ENCODE measurements at places on chromosomes 4 and X.
A peak's percentile ranks its signal among the peaks of the same experiment; 100 is the strongest.

GRCh38 chrX:7225338-7225737, 77.4 kb upstream of the PUDP start:
- no peak for DNase-seq

GRCh38 chrX:154431341-154431740, 2.9 kb downstream of the ATP6AP1 start:
- DNase-seq: no peak

DNA sequence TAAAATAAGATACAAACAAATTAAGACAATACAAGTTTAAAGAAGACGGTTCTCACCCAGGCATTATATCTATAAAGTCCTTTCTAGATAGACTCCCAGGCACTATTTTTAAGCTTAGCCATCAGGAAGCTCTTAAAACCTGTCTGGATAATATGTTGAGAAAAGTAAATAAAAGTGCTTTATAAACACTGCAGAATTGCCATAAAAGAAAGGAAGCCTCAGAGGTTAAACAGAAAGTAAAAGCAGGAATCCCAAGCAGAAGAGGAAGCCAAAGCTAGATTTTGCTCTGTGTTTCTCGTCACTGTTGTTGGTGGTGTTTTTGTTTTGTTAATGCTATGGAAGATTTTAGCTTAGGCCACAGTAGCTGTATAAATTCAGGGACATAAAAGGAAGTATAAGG, 1267.3 kb downstream of the PCDH19 start:
- DNase-seq: no peak

DNA sequence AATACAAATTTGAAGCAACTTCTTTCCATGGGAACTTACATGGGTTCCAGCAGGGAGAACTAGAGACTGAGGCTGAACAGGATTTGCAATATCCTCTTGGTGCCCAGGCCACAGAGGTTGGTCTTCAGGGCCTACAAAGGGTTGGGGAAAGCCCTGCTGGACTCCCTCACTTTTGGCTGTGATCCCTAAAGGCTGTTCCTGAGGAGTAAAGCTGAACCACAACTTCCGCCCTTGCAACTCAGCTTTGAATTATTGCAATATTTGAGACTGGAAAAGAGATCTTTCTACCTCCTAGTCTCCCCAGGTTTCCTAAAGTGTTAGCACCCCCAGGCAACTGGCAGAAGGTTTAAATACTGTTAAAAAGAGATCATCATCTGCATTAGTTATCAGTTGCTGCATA, 26.9 kb downstream of the DCHS2 start:
- DNase-seq: no peak

GRCh38 chrX:21678048-21678612, 20.0 kb upstream of the KLHL34 start:
- DNase-seq: peak; percentile 4

GRCh38 chr4:61041527-61041926, 158.6 kb upstream of the ADGRL3 start:
- DNase-seq: no peak

GRCh38 chrX:50613846-50614245, 143.2 kb upstream of the DGKK start:
- DNase-seq: peak; percentile 23

DNA sequence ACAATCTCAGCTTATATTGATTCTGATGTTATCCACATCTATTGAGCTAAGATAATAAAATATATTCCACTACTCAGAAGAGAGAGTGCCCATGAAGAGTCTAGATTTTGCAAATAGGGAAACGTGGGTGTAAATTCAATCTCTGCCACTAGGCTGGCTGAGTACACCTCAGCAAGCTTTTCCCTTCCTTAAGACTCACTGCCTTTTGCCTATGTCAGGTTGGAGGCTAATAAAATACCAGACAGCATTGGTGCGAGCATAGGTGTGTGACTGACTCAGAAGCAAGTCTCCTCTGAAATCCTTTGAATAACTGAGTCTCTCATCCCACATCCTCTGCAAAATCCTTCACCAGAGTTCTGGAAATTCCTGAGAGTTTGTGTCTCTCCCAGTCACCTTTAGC, 405.4 kb upstream of the CPEB2 start:
- no peak for DNase-seq

DNA sequence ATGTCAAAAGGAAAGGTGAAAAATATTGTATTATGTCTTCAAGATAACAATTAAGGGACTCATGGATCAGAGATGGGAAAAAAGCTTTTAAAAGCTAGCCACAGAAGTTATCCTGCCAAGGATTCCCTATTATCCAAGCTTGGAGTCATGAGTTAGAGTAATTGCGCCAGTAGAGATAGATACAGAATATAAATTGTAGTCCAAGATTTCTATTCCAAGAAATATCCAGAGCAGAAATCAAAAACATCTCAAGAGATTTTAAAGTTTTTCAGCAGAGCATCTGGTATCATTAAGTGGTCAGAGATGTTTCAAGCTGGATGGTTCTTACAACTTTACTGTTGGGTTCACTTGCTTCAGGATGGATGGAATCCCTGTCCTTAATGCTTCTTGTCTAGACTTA, 186.7 kb downstream of the PCDH18 start:
- no peak for DNase-seq

DNA sequence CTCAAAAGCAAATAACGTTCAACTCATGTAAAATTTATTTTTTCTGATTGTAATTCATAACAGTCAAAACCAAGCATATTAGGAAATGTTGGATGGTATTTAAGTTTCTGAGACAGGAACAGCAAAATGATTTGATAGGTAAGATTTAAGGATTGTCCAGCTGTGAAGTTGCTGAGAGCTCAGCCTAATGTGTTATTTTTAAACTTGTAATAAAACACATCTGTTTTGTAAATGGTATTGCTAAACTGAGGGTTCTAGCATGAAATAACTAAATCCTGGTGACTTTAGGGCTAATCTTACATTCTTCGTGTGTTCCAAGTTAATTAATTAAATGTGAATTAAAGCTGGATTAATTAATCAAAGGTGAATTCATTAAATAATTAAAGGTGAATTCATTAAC, 13.3 kb downstream of the TLR10 start:
- DNase-seq: no peak

DNA sequence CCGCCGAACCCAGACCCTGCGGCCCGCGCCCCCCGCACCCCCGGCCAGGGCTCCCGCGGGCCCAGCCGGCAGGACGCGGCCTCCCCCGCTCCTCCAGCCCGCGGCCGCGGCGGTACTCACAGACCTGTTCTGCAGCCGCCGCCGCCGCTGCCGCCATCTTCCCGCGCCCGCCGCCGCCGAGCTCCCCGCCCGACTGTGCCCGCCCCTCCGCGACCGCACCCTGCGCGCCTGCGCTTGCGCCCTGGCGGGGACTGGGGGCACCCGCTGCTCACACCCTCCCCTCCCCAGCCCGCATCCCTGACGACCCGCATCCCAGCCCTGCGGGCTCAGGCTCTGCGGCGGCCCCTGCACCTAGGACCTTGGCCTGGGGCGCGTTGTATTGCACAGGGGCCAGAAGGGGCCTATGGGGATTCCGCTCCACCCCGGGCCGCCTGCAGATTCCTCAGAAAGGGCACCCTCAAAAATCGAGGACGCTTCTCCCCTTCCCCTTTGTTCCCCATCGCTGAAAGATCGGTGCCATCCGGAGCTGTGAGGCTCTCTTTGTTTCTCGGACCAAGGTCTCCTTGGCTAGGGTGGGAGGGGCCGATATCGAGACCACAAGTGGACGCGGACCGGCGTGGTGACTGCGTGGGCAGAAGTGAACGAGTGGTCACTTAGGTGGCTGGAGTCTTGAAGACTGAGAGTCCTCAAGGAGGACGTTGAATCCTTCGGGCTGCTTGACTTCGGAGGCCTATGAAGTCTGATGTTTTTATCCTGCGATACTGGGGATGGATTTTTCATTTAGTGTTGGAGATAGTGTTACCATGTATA, at the start of gene SGCB:
SGCB (minus strand) TSS at position 197 of the 810 bp plus-strand sequence; CDS start at position 157, 40 bp downstream.
- DNase-seq: peak; percentile 47

- DNase-seq: peak; percentile 5
Measured at GRCh38 chr4:90198086-90198847, 71.1 kb downstream of the CCSER1 start.

GRCh38 chr4:47510506-47511143, 25.6 kb downstream of the ATP10D start:
- DNase-seq: peak; percentile 57

DNA sequence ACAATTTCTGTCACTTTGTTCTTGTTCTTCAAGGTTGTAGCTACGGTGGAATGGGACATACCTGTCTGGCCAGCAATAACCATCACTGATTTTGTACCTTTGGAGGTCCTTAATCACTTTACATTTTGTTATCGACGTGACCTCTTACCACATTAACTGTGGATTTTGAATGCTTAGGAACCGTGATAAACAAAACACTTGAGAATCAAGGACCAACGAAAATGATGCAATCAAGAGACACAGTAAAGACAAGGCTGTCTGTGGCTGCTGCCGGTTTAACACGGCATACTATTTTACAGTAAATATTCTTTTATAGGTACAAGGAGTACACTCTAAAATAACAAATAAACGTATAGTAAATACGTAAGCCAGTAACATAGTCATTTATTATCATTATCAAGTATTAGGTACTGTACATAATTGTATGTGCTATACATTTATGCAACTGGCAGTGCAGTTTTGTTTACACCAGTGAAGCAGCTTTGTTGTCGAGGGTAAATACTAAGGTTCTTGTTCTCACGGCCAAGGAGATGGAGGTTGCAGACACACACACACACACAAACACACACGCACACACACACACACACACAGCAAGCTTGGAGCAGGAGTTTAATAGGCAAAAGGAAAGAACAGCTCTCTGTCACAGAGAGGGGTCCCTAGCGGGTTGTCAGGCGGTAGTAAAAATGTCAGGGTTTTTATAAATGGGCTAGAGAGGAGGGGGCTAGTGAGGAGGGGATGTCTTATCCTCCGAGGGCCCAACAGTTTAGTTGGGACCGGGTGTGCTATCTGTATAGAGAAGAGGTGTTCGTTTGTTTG, 194.7 kb upstream of the CXorf51B start:
- DNase-seq: no peak

DNA sequence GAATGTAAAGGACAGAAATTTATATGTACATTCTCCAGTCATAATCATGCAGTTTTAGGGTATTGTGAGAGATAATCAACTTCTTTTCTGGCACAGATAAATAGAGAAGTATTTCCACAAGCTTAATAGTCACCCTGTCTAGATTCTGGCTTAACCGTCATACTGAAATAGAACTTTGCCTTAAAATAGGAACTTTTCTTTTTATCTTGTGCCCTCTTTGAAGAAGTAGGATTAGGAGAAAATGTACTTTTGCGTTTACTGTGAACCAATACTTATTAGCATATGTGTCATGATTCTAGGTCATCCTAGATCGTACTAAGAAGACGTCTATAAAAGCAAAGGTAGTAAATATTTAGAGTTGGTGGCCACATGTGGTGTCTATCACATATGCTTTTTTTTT, 95.4 kb downstream of the NFKB1 start:
- DNase-seq: no peak

DNA sequence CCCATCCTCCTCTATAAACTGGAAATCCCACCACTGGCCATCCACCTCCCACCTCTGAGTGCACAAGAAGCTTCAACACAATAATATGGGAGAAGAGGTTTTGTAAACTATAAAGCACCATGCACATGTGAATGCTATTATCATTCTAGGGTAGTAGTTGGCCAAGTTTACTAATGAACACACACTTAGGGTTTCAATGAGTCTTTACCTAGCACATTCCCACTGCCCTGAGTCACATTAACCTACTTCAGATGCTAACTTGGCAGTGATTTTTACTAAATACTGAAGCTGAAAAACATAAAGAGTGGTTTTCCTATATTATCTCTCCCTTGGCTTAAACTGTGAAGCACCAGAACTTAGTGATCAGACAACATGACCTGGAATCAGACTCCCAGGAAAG, 93.9 kb downstream of the SH3KBP1 start:
- no peak for DNase-seq

DNA sequence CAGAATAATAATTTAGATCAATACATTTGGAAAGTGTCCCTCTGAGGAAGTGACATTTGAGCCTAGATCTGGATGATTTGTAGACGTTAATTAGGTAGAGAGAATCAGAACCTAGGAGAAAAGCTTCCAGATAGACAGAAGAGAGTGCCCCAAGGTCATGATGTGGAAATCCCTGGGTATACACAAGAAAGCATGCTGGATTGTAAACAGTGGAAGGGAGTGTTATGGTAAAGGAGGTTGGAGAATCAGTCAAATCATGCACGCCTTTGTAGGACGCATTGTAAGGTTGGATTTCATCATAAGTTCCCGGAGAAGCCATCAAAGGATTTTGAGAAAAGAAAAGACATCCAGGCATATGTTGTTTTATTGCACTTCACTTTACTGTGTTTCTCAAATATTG, 156.3 kb downstream of the PARM1 start:
- no peak for DNase-seq

GRCh38 chr4:170052919-170053318, 26.7 kb upstream of the MFAP3L start:
- DNase-seq: no peak

- peak; percentile 74 for DNase-seq
Measured at GRCh38 chr4:53479736-53480525, 102.5 kb downstream of the FIP1L1 start.

- no peak for DNase-seq
Measured at GRCh38 chr4:87977521-87978278, 2.2 kb downstream of the SPP1 start.

DNA sequence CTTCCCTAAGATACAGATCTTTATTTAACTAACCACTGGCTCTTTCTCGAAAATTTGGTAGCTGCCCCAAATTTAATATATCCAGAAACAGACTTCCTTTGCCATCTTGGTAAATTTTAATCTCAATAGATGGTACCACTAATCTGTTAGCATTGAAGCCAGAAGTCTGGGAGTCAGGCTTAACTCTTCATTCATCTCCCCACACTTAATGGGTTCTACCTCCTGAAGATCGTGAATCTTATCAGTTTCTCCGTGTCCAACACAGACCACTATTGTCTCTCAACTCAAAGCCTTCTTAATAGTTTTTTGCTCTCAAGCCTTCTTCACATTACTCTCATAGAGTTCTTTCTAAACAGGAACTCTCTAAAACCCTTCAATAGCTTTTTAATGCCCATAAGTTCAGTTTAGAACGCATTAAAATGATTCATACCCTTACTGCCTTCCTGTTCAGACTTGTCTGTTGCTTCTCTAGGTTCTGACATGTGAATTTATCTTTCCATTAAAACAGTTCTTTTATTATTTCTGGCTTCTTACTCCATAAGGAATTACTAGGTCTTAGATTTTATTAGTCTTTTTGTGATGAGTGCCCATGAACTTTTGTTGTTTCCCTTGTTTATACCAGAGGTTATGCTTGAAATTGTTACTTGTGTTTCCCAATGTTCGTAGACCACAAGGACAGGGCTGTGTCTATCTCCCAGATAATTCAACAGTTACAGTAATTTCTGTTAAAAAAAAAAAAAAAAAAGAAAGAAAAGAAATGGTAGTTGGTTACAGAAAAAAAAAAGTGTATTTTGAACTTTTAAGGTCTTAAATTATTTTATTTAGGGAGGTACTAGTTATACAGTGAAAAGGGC, 54.7 kb downstream of the SMARCAD1 start:
- DNase-seq: peak; percentile 23

GRCh38 chr4:14196131-14196530, 568.6 kb upstream of the BOD1L1 start:
- DNase-seq: peak; percentile 83

- DNase-seq: peak; percentile 14
Measured at GRCh38 chrX:78029663-78030062, 60.2 kb upstream of the PGAM4 start.

- no peak for DNase-seq
Measured at GRCh38 chr4:128355305-128355704, 67.7 kb upstream of the PGRMC2 start.

Data from astrocyte of the spinal cord (primary cell).